CD4-positive, alpha-beta memory T cell (primary cell): ENCODE measurements at places on chromosomes 2 and 18.

GRCh38 chr2:174748948-174749347 is 15.3 kb downstream of the CHRNA1 start:
- DNase-seq: peak; percentile 73

GRCh38 chr18:22489704-22490103 is 72.0 kb upstream of the CTAGE1 start:
- DNase-seq: no peak

GRCh38 chr18:12741351-12741750 is 38.5 kb downstream of the PSMG2 start:
- DNase-seq: no peak

DNA sequence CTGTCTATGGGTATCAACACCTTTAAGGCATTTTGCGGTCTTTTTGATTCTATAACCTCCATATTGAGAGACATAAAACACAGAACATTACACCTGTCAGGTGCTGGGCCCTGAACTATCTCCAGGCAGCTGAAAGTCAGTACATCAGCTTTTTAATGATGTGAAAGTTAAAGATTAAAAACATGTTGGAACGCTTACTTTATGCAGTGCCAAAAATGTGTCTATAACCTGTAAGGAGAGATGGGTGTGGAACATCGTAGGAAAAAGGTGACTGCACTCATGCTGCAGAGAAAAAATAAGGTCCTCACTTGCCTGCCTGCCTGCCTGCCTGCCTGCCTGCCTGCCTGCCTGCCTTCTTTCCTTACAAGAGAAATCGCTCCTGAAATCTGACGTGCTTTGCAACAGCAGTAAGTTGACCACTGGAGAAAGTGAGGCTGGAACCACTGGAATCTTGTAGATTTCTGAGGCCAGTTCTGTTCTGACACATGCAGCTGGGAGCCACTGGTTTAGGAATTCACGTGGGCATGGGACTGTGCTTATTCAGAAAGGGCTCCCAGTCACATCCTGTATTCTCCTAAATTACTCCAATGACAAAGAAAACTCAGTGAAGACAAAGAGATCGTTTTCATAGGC is 34.1 kb downstream of the BCL11A start:
- no peak for DNase-seq

GRCh38 chr2:30736461-30737325 is 70.6 kb downstream of the CAPN13 start:
- no peak for DNase-seq

DNA sequence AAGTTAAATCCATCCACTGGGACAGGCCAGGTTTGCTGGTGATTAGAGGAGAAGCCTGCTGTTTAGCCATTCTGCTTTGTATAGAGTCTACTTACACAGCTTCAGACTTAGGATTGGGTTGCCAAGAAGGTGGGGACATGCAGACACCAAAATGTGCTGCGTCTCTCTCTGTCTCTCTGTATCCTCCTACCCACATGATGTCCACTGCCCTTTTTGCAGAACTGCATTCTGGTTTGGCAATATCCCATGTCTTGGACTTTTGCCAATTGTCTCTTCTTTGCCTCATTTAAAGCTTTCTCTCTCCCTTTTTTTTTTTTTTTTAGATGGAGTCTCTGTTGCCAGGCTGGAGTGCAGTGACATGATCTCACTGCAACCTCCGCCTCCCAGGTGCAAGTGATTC is 261.1 kb upstream of the FN1 start:
- DNase-seq: no peak

GRCh38 chr2:42076357-42077225 is 28.8 kb downstream of the PKDCC start:
- DNase-seq: no peak

DNA sequence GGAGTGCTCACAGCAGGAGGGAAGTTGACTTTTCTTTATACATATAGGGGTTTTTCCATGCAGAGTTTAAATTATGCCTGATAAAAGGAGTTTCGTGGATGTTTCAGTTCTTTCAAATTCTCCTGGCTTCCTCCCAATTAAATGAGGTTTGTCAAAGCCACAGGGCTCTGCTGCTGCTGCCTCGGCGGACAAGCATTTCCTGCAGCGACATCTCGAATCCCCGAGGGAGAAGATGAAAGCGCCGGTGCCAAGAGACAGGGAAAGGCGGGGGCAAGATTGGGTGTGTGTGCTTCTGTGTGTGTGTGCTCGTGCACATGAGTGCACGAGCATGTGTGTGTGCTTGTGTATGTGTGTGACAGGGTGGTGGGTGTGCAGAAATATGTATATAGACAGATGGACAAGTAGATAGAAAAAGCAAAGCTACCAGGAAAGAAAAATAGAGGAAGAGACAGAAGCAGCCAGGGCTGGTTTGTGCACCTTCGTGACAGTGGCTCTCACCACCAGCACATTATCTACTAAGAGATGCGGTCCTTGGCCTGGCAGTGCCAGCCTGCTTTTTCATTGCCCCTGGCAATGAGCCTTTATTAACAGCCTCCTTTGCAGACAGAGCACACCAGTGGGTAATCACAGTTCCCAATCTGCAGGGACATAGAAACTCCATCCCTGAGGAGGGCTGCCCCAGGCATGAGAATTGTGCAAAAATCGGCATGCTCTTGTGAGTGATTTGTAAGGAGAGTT is 76.2 kb downstream of the CDK15 start:
- DNase-seq: no peak

GRCh38 chr2:223529696-223530095 is 72.5 kb downstream of the SCG2 start:
- no peak for DNase-seq

- no peak for DNase-seq
Observed at GRCh38 chr2:149004836-149005235, 33.7 kb upstream of the LYPD6B start.

DNA sequence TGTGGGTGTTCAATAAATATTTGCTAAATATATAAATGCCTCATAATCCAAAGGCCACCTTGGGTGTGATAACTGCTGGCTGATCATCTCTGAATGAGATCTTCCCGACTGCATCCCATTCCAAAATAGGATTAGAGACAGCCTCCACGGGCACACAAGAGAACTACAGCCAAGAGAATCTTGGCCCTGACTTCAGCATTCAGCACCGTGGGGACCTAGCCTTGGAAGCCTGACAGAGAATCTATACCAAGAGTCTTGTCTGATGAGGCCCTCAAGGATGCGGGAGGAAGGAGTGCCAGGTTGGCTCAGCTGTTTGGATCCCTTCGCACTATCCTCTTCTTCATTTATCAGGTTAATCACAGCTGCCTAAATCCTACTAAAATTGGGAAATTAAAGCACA is 85.8 kb downstream of the RBM43 start:
- no peak for DNase-seq

DNA sequence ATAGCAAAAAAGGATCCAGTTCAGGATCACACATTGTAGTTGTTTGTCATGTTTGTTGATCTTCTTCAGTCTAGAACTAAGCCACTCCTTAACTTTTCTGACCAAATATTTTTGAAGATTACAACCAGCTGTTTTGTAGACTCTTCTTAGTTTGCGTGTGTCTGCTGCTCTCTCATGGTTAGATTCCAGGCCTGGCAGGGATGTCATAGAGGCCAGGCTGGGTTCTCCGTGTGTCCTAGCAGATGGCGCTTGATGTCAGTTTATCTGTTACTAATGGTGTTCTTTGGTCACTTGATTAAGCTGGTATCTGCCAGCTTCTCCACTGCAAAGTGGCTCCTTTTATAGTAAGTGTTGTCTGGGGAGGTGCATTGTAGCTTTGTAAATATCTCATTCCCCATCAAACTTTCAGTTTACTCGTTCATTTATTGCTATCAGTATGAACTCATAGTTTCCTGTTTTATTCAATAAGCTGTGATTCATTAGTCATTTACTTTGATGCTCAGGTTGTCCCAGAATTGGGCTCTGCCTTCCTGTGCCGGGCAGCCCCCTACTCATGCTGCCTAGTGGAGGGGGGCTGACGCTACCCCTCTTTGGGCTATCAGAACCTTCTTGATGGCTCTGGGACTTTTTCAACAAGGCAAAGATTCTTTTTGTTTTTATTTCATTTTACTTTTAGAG is 42.1 kb downstream of the GRHL1 start:
- no peak for DNase-seq

GRCh38 chr18:58576638-58577251 is 52.1 kb downstream of the ALPK2 start:
- DNase-seq: no peak

DNA sequence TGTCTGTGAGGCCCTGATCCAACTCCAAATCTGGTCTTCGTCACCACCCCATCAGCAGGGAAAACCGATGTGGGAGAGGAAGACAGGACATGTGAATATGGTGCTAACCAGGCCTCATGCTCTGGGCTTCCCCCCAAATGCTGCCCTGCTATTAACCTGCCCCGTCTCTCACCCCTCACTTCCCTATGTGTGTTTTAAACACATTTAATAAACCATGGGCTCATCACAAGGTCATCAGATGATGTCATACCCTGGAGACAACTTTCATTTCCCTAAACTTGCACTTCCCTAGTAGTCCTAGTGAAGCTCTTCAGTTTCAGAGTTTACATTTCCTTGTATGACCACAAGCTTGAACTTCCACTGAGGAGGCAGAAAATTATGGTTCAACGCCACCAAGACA is 49.9 kb downstream of the CD8B2 start:
- DNase-seq: no peak

- DNase-seq: peak; percentile 97
Observed at GRCh38 chr2:70086838-70087701, at the start of gene PCBP1. Gene PCBP1 (plus strand): TSS chr2:70087477. CDS start chr2:70087744, 267 bp downstream.

DNA sequence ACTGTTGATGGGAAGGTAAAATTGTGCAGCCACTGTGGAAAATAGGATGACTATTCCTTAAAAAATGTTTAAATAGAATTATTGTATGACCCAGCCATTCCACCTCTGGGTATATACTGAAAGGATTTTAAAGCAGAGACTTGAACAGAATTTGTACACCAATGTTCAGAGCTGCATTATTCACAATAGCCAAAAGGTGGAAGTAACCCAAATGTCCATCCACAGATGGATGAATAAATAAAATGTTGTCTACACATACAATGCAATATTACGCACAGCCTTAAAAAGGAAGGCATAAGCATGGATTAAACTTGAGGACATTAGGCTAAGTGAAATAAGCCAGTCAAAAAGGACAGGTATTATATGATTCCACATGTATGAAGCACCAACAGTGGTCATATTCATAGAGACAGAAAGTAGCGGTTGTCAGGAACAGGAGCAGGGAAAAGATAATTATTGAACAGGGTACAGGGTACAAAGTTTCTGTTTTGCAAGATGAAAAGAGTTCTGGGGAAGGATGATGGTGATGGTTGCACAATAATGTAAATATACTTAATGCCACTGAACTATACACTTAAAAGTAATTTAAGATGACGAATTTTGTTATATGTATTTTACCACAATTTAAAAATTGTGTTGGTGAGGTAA is 39.4 kb downstream of the EVA1A start:
- DNase-seq: no peak

GRCh38 chr2:120833127-120833675 is 97.5 kb downstream of the GLI2 start:
- DNase-seq: no peak

DNA sequence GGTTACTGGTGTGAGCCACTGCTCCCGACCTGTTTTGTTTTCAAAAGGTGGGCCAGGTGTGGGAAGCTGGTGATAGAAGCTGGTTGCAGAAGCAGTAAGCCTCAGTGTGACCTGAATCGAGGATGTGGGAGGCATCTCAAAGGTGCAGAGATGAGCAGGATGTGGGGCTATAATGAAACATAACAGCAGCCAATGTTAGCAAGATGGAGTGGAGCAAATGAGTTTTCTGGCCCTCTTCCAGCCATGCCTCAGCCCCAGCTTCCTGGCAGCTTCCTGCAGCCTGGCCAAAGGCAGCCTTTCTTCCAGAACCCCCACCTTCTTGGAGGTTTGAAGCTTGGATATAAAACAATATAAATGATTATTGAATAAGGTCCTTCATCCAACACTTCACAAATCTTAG is 184.8 kb downstream of the NCK2 start:
- peak; percentile 68 for DNase-seq
